ENCODE measurements at places on chromosomes 2 and 18.

- DNase-seq, result no peak
Measured at GRCh38 chr2:203813684-203814083, 53.9 kb upstream of the CTLA4 start.

DNA sequence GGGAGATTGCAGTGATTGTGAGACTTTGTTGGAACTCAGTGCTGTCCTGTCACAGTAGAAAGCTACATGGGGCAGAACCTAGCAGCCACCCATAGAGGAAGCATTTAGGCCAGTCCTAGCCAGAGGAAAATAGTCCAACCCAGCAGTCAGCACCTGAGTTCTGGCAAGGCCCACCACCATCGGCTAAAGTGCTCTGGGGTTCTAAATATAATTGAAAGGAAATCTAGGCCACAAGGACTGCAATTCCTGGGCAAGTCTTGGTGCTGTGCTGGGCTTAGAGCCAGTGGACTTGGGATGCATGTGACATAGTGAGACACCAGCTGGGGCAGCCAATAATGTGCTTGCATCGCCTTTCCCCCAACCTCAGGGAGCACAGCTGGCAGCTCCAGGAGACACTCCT is 28.9 kb upstream of the ACTR2 start:
- DNase-seq, result no peak

- DNase-seq, result no peak
Measured at GRCh38 chr2:207167099-207167923, 1.6 kb upstream of the KLF7 start.

DNA sequence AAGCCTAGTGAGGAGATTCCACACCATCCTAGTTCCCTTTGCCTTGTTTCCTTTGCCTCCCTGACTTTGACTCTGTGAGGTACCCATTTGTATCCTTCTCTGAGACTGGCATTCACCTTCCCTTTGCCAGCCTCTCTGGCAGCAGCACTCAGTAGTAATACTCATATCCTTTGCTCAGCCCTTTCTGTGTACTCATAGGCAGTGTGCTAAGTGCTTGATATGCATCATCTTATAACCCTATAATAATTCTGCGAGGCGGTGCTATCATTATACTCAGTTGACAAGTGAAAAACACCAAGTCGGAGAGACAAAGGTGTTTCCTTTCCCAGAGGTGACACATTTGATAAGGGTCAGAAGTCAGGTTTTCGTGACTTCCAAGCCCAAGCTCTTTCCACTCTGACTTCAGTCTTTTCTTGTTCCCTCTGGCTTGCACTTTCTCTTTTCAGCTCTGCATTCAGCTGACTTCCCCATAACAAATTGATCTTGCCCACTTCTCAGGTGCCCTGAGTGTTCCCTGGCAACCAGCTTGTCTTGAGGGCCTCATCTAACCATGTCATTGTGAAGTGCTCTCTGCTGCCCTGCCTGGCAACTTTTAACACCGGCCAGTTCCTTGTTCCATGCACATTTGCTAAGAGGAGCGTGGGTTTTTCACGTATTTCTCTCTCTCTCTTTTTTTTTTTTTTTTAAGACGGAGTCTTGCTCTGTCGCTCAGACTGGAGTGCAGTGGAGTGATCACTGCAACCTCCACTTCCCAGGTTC is 94.5 kb upstream of the UPP2 start:
- DNase-seq, result no peak

- DNase-seq, result peak; percentile 95
Measured at GRCh38 chr2:156331572-156332283, 793 bp downstream of the NR4A2 start.

DNA sequence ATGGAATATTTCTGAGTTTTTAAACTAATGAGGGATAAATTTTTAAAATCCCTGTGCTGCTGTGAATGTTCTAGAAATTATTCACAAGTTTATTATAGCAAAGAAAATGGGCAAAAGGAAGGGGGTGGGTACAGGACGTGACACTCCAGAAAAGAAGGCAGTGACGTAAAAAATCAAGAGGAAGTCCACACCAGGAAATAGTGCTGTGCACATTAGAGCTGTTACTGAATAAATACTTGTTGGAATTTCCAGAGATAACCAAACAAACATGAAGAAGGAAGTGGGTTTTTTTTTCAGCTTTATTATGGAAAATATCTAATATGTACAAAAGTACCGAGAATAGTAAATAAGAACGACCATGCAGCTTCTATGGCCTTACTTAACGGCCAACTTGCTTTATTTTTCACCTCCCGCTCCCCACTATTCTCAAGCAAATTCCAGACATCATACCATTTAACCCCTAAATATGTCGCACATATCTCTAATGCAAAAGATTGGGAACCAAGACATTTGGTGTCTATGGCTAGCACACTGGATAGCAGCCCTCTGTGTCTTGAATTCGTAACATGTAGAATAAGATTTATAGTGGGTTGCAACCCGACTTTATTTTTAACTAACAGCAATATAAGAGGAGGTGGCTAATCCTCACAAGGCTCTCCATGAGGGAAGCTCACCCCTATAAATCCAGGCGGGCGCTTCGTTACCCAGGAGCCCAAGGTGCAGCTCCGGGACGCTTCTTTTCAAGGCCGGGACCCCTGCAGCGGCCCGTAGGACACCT is 580 bp upstream of the NDUFV2 start:
- DNase-seq, result no peak

GRCh38 chr2:148667113-148667836 is 22.7 kb downstream of the EPC2 start:
- no peak for DNase-seq

DNA sequence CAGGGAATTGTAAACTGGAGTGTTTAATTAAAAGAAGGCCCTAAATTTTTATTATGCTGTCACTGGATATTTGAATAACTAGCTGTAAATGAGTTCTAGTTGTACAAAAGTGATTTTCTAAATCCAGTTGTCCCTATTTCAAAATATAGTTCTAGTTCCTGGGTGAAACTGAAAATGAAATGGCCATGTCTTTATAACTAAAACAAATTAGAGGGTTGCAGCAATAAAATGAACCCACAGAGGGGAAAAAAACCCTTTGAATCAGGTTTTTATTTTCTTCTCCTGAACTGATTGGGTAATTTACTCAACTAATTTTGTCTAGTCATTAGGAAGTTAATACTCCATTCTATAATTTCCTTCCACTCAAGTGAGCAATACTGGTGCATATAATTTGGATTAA is 55.6 kb upstream of the MAP4K3 start:
- no peak for DNase-seq

GRCh38 chr2:63514237-63514716 is 74.0 kb downstream of the WDPCP start:
- no peak for DNase-seq

DNA sequence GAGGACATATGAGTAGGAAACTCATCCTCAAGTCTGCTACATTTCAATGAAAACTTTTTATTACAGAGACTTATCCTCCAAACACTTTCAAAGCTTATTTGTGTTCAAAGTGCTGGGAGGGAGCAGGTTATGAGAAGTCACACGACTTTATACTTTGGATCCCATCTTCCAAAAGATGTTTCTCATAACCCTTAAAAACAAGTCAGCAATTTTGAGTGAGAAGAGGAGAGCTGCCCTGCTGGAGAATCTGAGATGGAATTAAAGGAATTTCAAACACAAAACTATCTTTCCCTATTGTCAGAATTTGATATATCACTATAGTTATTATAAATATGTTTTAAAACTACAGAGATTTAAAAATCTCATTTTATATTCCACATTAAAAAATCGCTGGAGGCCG is 45.8 kb downstream of the ROCK2 start:
- DNase-seq, result no peak

- no peak for DNase-seq
Measured at GRCh38 chr2:33126552-33126951, 179.8 kb downstream of the LTBP1 start.

DNA sequence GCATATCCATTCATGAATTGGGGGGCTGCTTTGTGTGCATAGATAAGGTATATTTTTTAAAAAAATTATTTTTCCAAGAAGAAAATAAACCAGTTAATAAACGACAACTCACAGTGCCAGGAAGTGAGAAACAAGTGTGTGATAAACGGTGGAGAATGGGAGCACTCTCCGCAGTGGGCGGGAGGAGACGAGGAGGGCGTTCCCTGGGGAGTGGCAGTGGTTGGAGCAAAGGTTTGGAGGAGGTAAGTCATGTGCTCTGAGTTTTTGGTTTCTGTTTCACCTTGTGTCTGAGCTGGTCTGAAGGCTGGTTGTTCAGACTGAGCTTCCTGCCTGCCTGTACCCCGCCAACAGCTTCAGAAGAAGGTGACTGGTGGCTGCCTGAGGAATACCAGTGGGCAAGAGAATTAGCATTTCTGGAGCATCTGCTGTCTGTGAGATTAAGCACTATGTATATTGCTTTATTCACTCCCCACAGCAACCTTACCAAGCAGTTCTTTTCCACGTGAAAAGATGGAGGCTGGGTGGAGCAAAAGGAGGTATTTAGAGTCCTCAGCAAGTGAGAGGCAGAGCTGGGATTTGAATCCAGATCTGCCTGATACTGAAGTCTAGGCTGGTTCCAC is 27.0 kb upstream of the CASP8 start:
- DNase-seq, result peak; percentile 93

GRCh38 chr2:50854381-50854780 is 177.6 kb downstream of the NRXN1 start:
- no peak for DNase-seq

GRCh38 chr2:73981081-73982001 is 3.4 kb upstream of the TET3 start:
- no peak for DNase-seq

GRCh38 chr2:31286230-31286629 is 52.3 kb downstream of the EHD3 start:
- DNase-seq, result peak; percentile 45

DNA sequence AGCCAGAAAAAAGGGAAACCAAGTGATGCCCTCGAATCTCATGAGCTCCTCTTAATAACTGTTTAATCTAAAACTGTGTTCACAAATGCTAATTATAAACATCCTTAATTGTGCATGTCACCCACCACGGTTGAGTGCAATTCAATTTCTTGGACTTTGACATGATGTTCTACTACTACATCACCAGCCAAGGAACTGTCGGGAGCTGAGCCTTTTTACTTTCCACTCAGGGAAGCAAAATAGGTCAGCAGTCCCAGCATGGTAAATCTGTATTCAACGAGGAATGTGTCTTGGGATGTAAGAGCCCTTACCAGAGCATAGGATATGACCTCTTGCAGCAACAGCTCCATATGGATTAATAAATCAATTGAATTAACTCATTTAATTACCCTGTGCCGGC is 20.8 kb upstream of the REG3G start:
- DNase-seq, result no peak

- no peak for DNase-seq
Measured at GRCh38 chr2:130853391-130853790, 16.7 kb downstream of the ARHGEF4 start.

- DNase-seq, result no peak
Measured at GRCh38 chr2:108908713-108909070, 80.3 kb downstream of the EDAR start.

- DNase-seq, result peak; percentile 73
Measured at GRCh38 chr18:80191907-80192652, 55.2 kb downstream of the PARD6G start.

DNA sequence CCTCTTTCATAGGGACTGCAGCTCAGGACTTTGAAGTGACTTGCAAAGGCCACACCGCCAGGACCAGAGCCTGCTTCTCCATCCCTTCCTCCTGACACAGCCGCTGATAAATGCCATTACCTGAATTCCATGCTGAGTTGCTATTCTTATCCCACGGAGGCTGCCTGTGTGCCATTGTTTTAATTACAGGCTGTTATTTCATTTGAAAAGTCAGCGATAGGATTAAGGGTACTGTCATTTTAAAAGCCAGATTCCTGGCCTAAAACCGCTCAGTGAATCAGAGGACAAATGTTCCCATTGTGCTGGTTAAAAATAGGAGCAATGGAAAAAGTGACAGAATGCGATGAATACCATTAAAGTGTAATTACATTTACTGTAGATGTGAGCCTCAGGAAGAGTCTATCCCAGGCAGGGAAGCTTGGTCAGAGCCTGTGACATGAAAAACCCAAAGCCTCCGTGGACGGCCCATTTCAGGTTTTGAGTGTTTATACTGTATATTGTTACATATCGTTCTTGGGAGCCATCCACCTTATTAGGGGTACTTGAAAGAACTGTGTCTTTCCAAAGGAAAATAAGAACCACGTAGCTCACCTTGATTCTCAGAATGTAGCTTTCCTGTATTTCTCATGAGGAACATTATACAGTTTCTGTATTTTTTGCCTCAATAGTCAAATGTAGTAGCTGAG is 41.3 kb downstream of the PDCL3 start:
- no peak for DNase-seq

GRCh38 chr2:27041752-27042151 is 9.0 kb downstream of the TMEM214 start:
- no peak for DNase-seq

GRCh38 chr2:190216829-190217228 is 102.8 kb downstream of the HIBCH start:
- DNase-seq, result peak; percentile 16

DNA sequence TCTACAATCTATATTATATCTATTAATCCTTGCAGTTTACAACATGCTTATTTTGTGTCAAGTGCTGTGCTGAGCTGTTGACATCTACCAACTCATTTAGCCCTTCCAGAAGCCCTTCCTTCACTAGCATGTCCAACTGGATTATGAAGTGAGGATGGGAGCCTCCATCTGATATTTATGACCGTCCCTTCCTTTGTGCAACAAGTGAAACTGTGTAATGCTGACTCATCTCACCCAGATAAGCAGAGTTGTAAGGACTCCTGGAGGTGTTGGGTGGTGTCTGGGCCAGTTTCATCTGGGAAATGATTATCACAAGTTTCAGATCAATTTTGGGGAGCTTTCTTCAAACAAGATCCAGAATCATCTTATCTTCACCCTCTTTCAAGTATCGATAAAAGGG is 156.6 kb upstream of the ETAA1 start:
- no peak for DNase-seq

DNA sequence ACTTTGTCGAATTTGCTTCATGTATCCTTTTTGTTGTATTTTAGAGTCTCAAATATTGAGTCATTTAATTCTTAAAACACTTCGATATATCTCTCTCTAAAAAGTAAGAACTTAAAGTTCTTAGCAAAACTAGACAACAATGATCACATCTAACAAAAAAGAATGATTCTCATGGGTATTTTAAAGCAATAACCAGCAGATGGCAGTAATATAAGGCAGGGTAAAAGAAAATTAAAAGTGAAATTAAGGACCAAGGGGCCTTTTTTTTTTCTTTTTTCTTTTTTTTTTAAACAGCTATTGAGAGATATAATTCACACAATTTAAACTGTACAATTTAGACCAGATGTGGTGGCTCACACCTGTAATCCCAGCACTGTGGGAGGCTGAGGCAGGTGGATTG is 9.9 kb upstream of the AOX1 start:
- DNase-seq, result no peak

DNA sequence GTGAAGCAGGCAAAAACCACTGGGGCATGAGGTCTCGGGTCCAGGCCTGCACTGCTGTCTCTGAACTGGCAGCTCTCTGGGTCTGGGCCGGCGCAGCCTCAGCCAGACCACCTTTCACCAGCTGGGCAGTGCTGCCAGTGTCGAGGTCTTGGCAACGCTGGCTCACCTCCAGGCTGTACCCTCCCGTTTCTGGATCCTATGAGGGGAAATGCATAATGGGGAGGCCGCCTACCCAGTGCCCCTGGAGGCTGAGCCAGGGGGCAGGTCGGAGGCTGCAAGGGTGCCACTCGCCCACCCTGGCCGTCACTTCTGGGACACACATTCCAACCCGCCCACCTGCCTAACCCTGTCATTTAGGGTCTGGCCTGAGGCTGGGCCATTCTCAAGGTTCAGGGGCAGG is 24.6 kb downstream of the KIF1A start:
- no peak for DNase-seq

GRCh38 chr2:162072181-162072702 is 1.8 kb downstream of the DPP4 start:
- DNase-seq, result no peak
